ENCODE measurements at places on chromosomes 7 and 10.

GRCh38 chr7:16891338-16891737 is 9.6 kb upstream of the AGR3 start:
- no peak for DNase-seq

DNA sequence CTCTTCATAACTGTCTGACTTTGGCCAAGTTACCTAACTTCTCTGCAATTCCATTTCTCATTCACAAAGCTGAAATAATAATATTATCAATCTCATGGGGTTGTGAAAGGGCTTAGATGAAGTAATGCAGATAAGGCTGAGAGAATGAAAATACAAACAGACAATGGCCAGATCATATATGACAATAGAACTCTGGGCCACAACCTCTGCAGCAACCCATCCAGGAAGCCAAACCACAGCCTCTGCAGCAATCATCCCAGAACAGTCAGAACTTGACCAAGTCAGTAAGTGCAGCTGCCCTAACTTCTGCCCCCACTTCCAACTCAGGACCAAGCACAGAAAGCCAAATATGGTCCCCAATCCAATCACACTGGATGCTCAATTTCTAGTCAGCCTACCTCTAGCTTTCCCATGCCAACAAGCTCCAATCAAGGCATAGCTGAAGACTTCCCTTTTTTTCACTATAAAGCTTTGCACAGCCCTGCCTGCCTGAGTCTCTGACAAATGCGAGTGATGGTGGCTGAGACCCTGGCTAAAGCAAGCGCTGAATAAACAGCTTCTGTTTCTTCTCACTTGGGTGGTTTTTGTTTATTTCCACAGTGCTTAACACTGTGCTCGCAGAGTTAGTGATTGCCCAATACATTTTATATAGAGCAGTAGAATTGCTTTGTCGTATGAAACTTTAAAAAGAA is 34.8 kb upstream of the TNPO3 start:
- no peak for DNase-seq

GRCh38 chr7:3791327-3791726 is 490.3 kb downstream of the SDK1 start:
- no peak for DNase-seq

- no peak for DNase-seq
Observed at GRCh38 chr10:10223131-10223530, 794.5 kb upstream of the CELF2 start.

- DNase-seq: no peak
Observed at GRCh38 chr7:141333459-141333858, 217.8 kb upstream of the AGK start.

- no peak for DNase-seq
Observed at GRCh38 chr10:51257511-51258248, 183.4 kb downstream of the PRKG1 start.

All from stimulated activated CD8-positive, alpha-beta memory T cell treated with anti-CD3 and anti-CD28 coated beads, Interleukin-15, amount 100 ng/mL, for 4 hours (primary cell).